ENCODE measurements at places on chromosomes 7 and 10.

DNA sequence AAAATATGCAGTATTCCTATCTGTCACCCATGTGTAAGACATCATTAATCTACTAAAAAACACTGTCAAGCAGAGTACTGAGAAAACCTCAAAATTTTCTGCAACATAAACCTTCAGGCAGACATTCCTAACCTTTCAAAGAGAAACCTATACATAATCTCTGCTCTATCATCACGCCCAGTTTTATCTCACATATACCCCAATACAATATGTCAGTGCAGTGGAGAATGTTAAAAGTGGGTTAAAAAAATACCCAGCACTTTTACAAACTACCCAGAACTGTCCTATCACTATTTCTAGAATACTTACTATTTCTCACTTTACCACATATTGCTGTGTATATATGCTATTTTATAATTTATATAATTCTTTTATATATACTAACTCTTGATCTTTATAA lies 922.0 kb upstream of the SORCS1 start:
- no peak for DNase-seq

- DNase-seq = no peak
Measured at GRCh38 chr7:90564455-90564854, 31.7 kb upstream of the CDK14 start.

DNA sequence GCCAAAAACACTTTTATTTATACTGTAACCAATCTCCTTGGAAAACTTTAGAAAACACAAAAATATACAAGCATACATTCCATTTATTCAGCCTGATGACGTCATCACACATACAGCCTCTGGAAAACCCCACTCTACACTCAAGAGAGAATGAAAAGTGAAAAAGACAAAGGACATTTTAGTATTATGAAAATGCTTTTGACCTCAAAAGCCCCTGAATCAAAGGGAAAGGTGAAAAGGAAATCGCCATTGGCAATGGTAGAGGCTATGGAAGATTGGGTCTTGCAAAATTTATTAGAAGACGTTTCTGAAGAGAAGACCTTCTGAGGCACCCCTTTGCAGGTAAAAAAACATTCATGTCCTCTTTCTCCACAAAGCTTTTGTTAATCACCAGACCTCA lies 82.9 kb upstream of the STRIP2 start:
- no peak for DNase-seq

DNA sequence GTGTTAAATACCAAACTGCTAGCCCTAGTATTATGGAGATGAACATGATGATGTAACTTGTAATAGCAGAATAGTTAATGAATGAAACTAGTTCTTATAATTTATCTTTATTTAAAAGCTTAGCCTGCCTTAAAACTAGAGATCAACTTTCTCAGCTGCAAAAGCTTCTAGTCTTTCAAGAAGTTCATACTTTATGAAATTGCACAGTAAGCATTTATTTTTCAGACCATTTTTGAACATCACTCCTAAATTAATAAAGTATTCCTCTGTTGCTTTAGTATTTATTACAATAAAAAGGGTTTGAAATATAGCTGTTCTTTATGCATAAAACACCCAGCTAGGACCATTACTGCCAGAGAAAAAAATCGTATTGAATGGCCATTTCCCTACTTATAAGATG lies 33.2 kb downstream of the SIRT1 start:
- no peak for DNase-seq

- DNase-seq = no peak
Measured at GRCh38 chr10:97347317-97347716, 12.8 kb upstream of the FRAT2 start.

GRCh38 chr10:119483001-119483400 lies 59.5 kb downstream of the RGS10 start:
- no peak for DNase-seq
